ENCODE measurements at places on chromosomes 7 and 10.

DNA sequence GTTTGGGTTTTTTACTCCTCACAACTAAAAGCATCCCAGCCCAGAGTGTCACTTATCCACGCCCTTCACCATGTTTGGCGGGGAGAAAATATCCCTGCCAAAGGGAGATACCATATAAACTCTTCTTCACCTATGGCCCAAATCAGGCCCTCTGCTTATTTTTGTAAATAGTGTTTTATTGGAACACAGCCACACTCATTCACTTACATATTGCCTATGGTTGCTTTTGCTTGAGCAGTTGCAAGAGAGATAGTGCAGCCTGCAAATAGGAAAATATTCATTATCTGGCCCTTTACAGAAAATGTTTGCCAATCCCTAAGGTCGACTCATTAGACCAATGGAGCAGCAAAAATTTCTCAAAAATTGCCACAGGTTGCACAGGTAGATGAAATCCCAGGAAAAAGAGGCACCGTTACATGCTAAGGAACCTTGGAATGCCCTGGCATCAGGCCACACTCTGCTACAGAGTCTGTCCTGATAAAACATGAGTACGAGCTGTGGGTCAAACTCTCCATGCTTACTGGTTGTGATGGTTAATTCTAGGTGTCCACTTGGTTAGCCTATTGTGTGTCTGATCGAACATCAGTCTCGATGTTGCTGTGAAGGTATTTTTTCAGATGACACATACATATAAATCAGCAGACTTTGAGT is 7.9 kb upstream of the RASSF4 start:
- DNase-seq, result no peak

- no peak for DNase-seq
Measured at GRCh38 chr10:29096303-29096824, 192.5 kb upstream of the LYZL1 start.

- DNase-seq, result no peak
Measured at GRCh38 chr7:54960517-54960916, 58.3 kb upstream of the EGFR start.

- no peak for DNase-seq
Measured at GRCh38 chr10:8316284-8316683, 261.8 kb downstream of the GATA3 start.

GRCh38 chr10:1378473-1378872 is 322.3 kb downstream of the WDR37 start:
- no peak for DNase-seq

GRCh38 chr10:42997151-42997848 is 79.6 kb upstream of the RET start:
- DNase-seq, result no peak

GRCh38 chr7:75536491-75536890 is 44.4 kb downstream of the SPDYE5 start:
- DNase-seq, result no peak

GRCh38 chr10:102964713-102965112 is 46.6 kb downstream of the CNNM2 start:
- DNase-seq, result no peak

DNA sequence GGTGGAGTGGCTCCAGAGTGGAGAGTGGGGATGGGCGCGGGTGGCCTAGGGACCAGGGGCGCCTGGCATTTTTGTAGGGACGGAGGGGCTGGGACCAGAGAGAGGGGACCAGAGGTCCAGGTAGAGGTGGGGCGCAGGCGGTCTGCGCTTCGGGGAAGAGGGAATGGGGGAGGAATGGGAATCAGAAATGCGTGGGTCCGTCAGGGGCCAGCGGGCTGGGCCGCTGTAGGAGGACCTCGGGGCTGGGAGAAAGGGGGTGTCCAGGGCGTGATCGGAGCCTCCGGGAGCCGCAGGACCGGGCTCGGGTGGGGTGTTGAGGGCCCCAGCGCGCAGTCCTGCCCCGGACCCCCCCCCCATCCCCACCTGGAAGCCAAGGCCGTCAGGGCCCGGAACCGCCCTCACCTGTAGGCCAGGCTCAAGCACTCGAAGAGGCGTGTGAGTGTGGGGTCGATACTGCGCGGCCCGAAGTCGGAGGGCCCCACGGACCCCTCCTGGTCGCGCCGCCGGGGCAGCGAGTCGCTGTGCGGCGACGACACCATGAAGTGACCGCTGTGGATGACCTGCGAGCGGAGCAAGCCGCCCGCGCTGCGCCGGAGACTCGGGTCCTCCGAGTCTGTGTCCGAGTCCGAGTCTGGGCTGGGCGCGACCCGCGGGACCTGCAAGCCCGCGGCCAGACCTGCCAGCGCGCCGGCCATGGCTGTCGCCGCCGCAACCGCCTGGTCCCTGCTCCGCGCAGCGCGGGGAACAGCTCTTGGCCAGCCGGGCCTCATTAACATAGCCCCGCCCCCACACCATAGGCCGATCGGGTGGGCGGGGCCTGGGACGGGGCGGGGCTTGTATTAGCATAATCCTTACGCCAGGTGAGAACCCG is at the start of gene MLXIPL:
TSS of gene MLXIPL (minus strand) at position 725 of the 871 bp plus-strand sequence. CDS start at position 695, 30 bp downstream.
- peak; percentile 66 for DNase-seq

GRCh38 chr7:15989194-15989593 is 302.7 kb upstream of the MEOX2 start:
- DNase-seq, result no peak

- DNase-seq, result no peak
Measured at GRCh38 chr10:20254078-20254477, 437.8 kb downstream of the PLXDC2 start.

GRCh38 chr7:886626-887487 is 10.5 kb downstream of the GET4 start:
- DNase-seq, result no peak

GRCh38 chr7:129857313-129857712 is 95.4 kb downstream of the UBE2H start:
- no peak for DNase-seq

DNA sequence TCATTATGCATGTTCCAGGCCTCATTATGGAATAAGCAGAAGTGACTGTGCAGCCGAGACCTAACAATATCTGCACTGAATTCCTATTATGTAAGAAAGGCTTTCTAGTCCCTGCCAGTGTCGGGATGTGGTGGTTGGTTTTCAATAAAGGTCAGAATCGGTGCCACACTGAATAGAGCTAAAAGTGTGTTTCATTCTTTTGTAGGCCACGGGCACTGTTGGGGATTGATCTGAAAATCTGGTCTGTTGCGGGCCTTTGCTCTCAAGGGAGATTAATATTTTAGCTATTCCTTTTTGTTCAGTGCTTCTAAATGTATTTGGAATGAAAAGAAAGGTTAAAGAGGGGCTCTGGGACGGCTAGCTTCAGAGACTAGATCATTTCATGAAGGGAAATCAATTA is 559.4 kb upstream of the GALNT17 start:
- no peak for DNase-seq

DNA sequence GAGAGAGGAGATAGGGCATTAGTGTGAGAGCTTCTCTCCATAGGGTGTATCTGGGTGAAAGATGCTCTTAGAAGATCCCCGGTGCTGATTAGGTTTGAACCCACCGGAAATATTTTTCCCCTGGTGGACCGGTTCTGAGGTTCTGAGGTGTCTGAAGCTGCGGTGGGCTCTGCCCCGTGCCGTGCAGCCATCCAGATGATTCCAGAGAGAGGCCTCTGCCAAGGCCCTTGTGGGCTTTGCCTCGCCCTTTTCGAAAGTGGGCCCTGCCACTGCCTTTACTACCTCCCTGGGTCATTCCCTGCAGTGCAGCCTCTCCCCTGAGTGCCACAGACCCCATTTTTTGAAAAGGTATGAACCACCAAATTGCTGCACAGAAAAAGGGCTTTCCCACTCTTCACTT is 2.8 kb downstream of the GIMAP8 start:
- no peak for DNase-seq

- DNase-seq, result no peak
Measured at GRCh38 chr7:77770316-77770715, 27.9 kb downstream of the TMEM60 start.

DNA sequence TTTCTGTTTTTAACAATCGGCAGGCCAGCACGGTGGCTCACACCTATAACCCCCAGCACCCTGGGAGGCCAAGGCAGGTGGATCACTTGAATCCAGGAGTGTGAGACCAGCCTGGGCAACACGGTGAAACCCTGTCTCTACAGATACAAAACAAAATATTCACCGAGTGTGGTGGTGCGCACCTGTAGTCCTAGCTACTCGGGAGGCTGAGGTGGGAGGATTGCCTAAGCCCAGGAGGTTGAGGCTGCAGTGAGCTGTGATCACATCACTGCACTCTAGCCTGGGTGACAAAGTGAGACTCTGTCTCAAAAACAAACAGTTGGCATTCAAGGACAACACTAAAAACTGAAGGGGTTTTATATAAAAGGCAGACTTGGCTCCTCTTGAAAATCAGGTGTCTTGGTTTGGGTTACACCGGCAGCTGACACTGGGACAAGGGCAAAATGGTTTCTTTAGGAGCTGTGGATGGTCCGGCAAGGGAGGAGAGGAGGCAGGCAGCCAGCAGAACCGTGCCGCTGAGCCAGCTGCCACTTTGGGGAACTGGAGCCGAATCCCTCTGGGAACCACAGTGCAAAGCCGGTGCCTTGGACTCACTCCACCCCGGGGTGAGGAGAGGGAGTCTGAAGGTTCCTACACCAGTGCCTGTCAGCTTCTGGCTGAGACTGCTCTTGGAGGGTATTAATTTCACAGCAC is 52.6 kb downstream of the CHST3 start:
- DNase-seq, result no peak

GRCh38 chr7:152733286-152733934 is 26.1 kb upstream of the ACTR3B start:
- no peak for DNase-seq

GRCh38 chr10:112634096-112634830 is 187.2 kb downstream of the VTI1A start:
- no peak for DNase-seq

DNA sequence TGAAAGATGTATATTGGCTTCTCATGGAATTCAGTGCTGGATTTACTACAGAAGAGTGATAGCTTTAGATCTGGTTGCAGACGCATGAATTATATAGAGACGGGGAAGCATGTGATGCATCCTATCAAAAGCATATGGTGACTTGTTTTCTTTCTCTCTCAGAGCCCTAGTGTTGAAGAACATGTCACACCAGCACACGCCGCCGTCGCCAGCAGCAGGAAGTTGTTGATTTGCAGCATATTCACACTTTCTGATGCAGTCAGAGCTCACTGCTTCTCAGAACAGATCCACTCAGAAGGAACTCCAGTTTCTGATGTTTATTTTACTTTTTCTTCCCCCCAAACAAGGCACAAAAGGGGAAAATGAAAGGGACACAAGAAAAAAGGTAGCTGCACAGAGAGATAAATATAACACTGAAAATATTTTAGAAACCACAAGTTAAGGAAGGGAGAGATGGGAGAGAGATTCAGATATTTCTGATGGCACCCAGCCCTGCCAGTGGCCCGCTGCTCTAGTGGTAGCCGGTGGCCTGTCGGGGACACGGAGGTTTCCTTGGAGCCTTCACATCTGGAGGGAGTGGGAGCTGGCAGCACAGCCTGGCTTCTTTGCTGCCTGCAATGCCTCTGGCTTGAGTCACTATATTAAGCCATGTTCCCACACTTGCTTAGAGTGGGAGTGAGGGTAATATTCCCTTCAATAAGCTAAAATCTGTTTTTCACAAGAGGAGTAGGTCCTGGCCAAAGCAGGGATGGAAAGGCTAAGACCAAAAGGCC is 123.2 kb downstream of the NRP1 start:
- DNase-seq, result no peak

GRCh38 chr10:15155978-15156656 is 12.4 kb downstream of the NMT2 start:
- no peak for DNase-seq

DNA sequence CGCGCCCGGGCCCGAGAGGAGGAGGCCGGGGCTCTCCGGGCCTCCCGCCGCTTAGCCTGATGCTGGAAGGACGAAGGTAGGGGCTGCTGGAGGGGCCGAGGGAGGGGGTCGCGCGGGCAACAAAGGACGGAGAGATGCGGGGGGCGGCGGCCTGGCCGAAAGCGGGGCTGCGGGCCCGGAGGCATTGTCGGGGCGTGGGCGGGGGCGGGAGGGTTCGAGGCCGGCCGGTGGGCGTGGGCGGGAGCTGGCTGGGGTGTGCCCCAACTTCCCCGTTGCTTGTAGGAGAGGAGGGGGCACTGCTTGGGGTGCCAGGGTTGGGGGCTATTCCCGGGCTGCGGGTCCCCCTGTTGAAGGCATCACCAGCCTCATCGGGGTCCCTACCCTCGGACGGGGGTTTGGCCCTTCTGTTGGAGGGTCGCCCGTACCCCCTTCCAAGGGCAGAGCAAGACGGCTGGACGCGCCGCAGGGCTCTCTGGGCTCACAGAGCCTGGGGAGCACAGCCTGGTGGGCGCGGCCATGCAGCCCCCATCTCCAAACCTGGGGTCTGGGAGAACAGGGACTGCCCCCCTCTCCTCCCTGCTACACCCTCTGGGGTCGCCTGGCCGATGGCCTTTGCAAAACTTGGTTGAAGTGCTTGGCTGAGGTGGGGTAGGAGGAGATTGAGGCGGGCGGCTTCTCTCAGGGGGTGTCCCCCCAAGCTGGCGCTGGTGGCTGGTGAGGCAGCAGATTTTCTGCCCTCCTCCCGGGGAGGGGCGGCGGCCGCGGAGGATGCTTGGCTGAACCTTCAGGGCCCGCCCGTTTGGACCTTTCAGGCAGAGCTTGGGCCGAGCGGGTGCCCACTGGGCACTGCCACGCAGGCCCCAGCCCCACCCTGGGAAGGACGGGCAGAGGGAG is 699 bp downstream of the CLIP2 start:
- DNase-seq, result peak; percentile 36

DNA sequence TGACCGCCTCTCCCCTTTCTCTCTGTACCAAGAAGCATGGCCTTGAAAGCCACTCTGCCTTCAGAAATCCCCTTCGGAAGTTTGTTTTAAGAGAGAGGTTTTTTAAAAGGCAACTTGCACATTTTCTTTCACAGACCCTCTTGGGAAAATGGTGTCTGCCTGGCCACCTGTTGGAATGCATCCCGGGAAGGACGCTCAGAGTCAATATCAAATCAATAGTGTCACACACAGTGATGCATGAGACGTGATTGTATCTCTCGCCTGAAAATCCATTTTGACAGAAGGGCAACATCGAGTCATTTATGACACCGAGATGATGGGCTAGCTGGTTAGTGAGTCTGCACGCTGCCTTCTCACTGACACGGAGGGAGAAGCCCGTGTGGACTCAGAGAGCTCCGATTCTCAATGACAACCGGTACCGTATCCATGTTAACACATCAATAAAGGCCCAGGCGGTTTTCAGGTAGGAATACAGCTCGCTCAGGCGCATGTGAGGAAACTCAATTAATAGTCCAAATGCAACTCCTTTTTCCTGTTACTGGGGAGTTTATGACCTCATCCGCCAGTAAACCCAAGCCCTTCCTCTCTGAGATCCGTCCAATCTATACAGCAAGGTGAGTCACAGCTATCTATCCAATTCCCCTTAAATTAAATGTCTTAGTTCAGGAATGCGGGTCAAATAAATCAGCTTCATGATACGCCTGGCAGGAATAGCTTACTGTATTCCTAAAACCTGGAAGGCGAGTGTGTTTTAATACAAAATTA is 621.5 kb upstream of the MKI67 start:
- no peak for DNase-seq

DNA sequence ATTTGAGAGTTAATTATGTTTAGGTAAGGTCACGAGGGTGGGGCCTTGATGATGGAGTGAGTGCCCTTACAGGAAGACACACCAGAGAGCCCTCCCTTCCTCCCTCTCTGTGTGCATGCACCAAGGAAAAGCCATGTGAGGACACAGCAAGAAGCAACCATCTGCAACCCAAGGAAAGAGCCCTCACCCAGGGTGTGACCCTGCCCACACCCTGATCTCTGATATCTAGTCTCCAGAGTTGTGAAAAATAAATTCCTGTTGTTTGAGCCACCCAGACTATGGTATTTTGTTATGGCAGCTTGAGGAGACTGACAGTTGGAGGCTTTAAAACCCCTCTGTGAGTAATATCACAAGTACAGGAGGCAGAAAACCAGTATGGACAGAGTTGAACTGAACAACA is 15.0 kb upstream of the MCM10 start:
- no peak for DNase-seq

Measured in inflammatory macrophage (primary cell).